WTC11 (cell line): ENCODE measurements at places on chromosomes 1 and 21. TPM values are rescaled to one million over a fixed set of nuclear protein-coding genes. Genes with fewer than 3 reads are reported as not detected.
A peak's percentile ranks its signal among the peaks of the same experiment; 100 is the strongest.

GRCh38 chr1:205047764-205048231 lies 4.8 kb downstream of the CNTN2 start:
- H3K4me1 ChIP-seq, result peaks cover 33% of the 10 kb centered on the region
- no peak for DNase-seq
- H3K27me3 ChIP-seq, result peaks cover 18% of the 10 kb centered on the region
- no peak overlapping the region for H3K4me3 ChIP-seq

- peaks cover 4% of the 10 kb centered on the region for H3K36me3 ChIP-seq
- no peak overlapping the region for H3K4me3 ChIP-seq
- peaks cover 5% of the 10 kb centered on the region for H3K4me1 ChIP-seq
- no peaks in the 10 kb centered on the region for H3K27me3 ChIP-seq
Observed at GRCh38 chr1:44860891-44861425, 17.9 kb upstream of the PTCH2 start.

DNA sequence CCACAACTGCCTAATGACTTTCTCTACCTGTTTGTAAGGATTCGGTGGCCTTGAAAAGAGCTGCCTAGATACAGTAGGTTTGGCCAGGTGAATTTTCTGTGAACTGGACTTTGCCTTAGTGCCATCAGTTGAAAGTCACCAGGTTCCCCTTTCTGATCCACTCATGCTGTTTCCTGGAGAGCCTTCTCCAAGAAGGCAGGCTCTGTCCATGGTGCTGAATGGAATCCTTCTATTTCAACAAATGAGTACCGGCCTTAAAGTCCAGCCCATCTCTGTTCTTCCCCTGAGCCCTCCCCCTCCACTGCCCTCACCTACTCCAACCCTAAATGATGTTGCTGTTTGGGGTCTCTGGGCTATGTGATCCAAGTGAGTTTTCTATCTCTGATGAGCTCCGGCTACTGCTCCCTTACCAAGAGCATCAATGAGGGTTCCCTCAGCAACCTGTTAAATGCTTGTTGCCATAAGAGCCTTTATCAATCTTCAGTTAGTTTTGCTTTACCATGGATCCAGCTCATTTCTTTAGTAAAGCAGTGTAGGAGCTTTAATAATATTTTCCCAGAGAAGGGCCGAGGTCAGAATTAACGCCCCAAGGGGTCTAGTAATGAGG lies 500.4 kb downstream of the PTPRU start:
- peaks cover 5% of the 10 kb centered on the region; the same call in 1 of the 2 replicates for H3K27me3 ChIP-seq
- no peaks in the 10 kb centered on the region for H3K36me3 ChIP-seq
- no peak overlapping the region for H3K4me3 ChIP-seq
- no peak overlapping the region for H3K27ac ChIP-seq
- no peaks in the 10 kb centered on the region for H3K4me1 ChIP-seq

DNA sequence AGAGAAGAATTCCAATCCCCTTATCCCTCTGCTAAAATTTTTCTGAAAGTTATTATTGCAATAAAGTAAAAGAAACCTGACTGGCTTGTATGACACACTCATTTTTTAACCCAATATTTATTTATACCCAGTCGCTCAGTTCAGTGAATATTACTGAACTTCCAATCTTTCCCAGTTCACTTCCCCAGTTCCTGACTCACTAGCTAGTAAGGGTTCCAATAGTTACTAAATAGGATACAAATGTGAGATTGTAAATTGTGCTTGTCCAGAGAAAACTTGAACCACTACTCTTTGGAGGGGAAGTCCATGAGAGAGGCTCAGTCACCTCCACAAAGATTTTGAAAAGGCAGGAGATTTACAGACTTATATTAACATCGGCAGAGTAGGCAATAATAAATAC lies 31.4 kb downstream of the PRDX6 start:
- H3K27me3 ChIP-seq, result no peaks in the 10 kb centered on the region; the same call in 1 of the 2 replicates
- H3K27ac ChIP-seq, result 0 out of 2 replicates have a peak overlapping the region, but pooled peaks have one; percentile 41
- peaks cover 31% of the 10 kb centered on the region for H3K4me1 ChIP-seq
- no peak overlapping the region for H3K4me3 ChIP-seq
- no peak for DNase-seq

DNA sequence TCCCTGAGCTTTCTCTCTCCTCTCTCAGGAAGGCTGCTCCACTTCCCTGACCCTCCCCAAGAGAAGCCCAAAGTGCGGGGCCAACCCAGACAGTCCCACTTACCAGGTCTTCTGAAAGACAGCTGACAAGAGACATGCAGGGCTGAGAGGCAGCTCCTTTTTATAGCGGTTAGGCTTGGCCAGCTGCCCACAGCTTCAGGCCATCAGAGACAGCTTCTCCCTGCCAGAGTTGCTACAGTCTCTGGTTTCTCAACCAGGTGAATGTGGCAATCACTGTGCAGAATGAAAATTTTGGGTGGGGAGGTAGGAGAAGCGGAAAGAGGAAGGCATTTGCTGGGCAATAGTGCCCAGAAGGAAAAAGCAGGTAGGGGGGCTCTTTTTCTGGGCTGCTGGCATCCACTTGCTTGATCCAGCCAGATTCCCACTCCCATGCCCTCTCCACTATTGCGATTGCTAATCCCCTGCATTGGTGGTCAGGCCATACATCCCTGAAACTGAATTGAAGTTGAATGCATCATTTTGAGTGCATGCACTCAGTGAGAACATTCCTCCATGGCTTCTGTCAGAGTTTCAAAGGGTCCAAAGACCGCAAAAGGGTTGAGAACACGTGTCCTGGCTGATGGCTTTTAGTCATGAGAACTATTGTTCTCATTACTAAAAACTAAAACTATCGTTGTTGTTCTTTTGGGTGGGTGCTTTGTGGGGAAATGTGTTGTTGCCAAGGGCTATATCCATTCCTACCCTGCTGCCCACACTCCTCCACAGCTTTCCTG lies at the start of gene S100A8:
S100A8 (minus strand) TSS at position 136 of the 773 bp plus-strand sequence. CDS start 538 bp downstream, outside the sequence.
- no peak within 1 kb of the TSS for H3K27ac ChIP-seq
- no peaks in the 10 kb centered on the region for H3K36me3 ChIP-seq
- H3K4me3 ChIP-seq, result no peak within 1 kb of the TSS
- DNase-seq, result no peak
- no peaks in the 10 kb centered on the region for H3K4me1 ChIP-seq

DNA sequence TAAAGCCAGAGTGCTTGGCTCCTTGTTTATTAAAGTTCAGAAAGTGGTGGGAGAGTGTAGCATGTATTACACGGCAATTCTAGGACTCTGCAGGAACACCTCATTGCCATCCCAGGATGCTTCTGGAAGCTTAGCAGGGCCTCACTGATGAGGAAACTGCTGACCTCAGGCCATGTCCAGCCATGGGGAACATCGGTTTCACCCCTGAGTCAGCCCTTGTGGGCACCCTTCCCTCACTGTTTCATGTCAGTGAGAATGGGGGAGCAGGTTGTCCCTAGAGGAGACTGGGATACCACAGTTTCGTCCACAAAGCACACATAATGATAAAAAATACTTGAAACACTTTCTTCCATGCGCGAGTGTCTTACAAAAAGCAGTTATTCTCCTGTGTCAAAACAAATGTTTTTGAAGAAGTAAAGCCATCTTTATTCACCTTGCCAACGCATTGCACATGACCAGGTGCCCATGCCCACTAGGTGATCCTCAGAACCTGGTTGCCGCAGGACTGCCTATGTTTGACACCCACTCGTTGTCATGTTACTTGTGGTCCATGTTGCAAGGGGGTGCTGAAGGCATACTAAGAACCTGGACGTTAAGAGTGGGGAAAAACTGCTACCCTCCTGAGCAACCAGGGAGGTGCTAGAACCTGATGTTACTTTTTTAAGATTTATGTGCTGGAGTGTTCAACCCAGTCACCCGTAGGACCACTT lies 41.2 kb upstream of the TTC22 start:
- no peak overlapping the region for H3K27ac ChIP-seq
- DNase-seq, result no peak
- H3K4me1 ChIP-seq, result no peaks in the 10 kb centered on the region

- H3K27ac ChIP-seq, result peak overlapping the region; percentile 86
- H3K4me3 ChIP-seq, result no peak overlapping the region
- peaks cover 3% of the 10 kb centered on the region for H3K4me1 ChIP-seq
- H3K27me3 ChIP-seq, result peaks cover 3% of the 10 kb centered on the region
- peak; percentile 88 for DNase-seq
Observed at GRCh38 chr1:3483801-3484444, 29.5 kb downstream of the ARHGEF16 start.

GRCh38 chr1:202242080-202242419 lies 48.5 kb downstream of the LGR6 start:
- peaks cover 2% of the 10 kb centered on the region; the same call in 1 of the 2 replicates for H3K27me3 ChIP-seq
- peaks cover 10% of the 10 kb centered on the region for H3K4me1 ChIP-seq
- H3K4me3 ChIP-seq, result no peak overlapping the region
- no peaks in the 10 kb centered on the region for H3K36me3 ChIP-seq

DNA sequence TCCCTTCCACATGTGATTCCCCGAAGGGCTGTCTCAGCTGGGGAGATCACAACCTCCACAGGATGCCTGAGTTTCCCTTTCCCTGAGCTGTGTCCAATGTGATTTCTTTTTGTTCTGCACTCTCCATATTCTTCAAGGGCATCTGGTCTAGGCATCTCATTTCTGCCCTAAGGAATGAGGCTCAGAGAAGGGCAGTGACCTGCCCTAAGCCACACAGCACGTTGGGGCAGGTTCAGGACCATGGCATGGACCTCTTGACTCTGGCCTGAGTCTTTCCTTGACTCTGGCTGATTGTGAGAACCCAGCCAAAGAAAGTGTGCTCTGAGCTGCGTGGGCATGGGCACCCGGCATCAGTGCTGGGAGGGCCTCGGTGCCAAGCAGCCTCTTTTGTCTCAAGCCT lies 590.3 kb downstream of the PTPRU start:
- H3K4me3 ChIP-seq, result no peak overlapping the region
- peaks cover 10% of the 10 kb centered on the region for H3K4me1 ChIP-seq
- no peaks in the 10 kb centered on the region for H3K36me3 ChIP-seq
- H3K27me3 ChIP-seq, result no peaks in the 10 kb centered on the region
- no peak for DNase-seq

GRCh38 chr1:182087304-182087703 lies 25.8 kb upstream of the ZNF648 start:
- no peak for DNase-seq
- no peaks in the 10 kb centered on the region for H3K36me3 ChIP-seq
- no peak overlapping the region for H3K27ac ChIP-seq
- H3K4me3 ChIP-seq, result no peak overlapping the region
- peaks cover 14% of the 10 kb centered on the region for H3K4me1 ChIP-seq
- H3K27me3 ChIP-seq, result no peaks in the 10 kb centered on the region; the same call in 1 of the 2 replicates

The TNFRSF8 gene
- 20.5 to 21.3 TPM (median 20.8 TPM) in 3 replicates for total RNA-seq
